ENCODE measurements at places on chromosomes 12 and 14. TPM values are rescaled to one million over a fixed set of nuclear protein-coding genes. Genes with fewer than 3 reads are reported as not detected.

The ADAMTS20 gene
- not detected for total RNA-seq

The MYH6 gene
- not detected for total RNA-seq

The RAB5B gene
- 86.8 TPM for total RNA-seq

The RIPK3 gene
- total RNA-seq = not detected

The CCDC38 gene
- not detected for total RNA-seq

The CBLN3 gene
- total RNA-seq = 4.8 TPM

The LMNTD1 gene
- 0.66 TPM for total RNA-seq

The RNASE7 gene
- total RNA-seq = not detected

The EXOC3L4 gene
- total RNA-seq = not detected

The BATF gene
- not detected for total RNA-seq

The HPD gene
- 0.17 TPM for total RNA-seq

The PHETA1 gene
- 10.5 TPM for total RNA-seq

The SART3 gene
- 34.8 TPM for total RNA-seq

The GYS2 gene
- total RNA-seq = not detected

The TAS2R19 gene
- 0.43 TPM for total RNA-seq

The ZNF641 gene
- total RNA-seq = 5.8 TPM

The FAM222A gene
- total RNA-seq = 0.44 TPM

All from HFFc6 (cell line).